ENCODE measurements at places on chromosomes 7 and 10. TPM values are rescaled to one million over a fixed set of nuclear protein-coding genes. Genes with fewer than 3 reads are reported as not detected.

DNA sequence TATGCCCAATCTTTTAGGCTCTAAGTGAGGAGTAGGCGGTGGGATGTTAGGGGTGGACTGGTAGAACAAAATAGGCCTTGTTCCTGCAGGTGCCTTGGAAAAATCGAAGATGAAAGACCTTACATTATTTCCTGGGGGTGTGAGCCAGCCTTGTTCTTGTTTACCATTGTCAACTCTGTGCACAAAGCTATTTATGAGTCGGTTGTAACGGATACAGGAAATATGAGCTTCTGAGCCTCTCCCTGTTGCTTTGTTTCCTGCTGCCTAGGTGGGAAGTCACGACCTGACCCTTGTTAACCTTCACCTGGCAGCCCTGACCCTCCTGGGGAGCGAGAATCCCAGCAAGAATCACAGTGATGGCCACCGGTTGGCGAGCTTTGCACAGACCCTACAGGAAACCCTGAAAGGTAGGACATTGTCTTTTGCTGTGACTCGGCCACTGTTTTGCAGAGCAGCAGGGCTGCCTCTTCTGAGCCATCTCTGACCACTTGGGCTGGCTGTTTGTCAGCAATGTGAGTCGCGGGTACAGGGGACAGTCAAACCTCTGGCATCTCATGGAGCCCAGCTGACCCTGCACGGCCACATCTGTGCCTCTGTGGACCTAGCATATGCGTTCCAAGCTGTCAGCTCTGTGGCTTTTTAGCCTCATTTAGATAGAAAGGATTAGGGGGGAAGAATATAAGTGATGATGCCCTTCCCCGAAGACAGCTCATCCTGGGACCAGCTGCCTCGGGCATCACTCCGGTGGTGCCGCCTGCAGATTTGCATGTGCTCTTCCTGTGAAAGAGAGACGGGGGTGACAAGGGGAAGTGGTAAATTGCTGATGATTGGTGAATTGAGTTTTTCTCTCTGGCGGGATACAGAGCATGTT, 102.1 kb upstream of the ANLN start:
- peak; percentile 70 for ATAC-seq

- no peak for ATAC-seq
These were observed 27.2 kb downstream of the STEAP1 start for GRCh38 chr7:90181485-90181884.

- ATAC-seq, result no peak
These were observed 99.3 kb upstream of the THSD7A start for GRCh38 chr7:11931307-11931706.

- no peak for ATAC-seq
These were observed 16.5 kb downstream of the CREB3L2 start for GRCh38 chr7:137985253-137985896.

The ANKRD16 gene
- 6.8 TPM for total RNA-seq

The LDB1 gene
- 93.6 TPM for total RNA-seq

The C10orf62 gene
- total RNA-seq, result not detected
